ENCODE measurements at places on chromosomes 1 and 21. TPM values are rescaled to one million over a fixed set of nuclear protein-coding genes. Genes with fewer than 3 reads are reported as not detected.

DNA sequence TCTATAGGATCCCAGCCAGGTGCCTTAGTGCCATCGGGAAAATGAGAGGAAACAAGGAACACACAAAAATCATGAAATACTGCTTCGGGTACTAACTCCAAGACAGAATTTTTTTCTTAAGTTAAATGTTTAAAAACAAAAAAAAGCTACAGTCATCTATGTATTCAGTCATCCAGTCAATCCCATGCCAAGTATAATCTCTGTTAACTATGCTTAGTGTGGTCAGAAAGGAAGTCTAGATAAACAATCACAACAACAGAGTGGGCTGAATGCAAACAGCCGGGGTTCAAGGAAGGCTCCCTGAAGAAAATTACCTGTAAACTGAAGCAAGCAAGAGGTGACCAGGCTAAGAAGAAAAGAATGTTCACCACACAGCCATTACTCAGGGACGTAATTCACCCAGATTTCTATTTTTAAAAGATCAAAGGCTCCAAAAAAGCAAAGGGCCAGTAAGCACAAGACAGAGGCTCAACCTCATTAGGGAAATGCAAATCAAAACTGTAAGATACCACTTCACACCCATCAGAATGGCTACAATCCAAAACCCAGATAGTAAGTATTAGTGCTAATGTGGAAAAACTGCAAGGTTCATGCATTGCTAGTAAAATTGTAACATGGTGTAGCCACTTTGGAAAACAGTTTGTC, 53.0 kb downstream of the RERE start:
- no peak for DNase-seq

GRCh38 chr1:3027611-3028371, 6.5 kb downstream of the ACTRT2 start:
- no peak for DNase-seq

DNA sequence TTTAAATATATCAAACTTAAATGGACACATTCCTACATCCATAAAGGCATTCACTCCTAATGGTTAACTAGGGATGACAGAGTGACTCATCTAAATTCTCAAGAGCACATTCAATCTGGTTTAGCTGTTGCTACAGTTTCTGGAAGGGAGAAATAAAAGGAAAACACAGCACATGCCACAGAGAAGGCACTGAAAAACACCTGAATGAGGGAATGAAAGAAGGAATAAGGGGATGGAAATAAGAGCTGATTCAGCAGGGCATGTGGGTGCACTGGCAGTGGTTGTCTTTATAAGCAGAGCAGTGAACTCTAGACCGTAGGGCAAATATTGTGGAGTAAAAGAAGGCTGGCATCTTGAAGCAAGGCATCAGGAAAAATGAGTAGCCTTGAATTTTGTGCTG, 79.3 kb downstream of the LHX4 start:
- no peak for DNase-seq

Gene APP
- 671 TPM for polyA plus RNA-seq

Gene ETNK2
- 10.6 TPM for polyA plus RNA-seq

DNA sequence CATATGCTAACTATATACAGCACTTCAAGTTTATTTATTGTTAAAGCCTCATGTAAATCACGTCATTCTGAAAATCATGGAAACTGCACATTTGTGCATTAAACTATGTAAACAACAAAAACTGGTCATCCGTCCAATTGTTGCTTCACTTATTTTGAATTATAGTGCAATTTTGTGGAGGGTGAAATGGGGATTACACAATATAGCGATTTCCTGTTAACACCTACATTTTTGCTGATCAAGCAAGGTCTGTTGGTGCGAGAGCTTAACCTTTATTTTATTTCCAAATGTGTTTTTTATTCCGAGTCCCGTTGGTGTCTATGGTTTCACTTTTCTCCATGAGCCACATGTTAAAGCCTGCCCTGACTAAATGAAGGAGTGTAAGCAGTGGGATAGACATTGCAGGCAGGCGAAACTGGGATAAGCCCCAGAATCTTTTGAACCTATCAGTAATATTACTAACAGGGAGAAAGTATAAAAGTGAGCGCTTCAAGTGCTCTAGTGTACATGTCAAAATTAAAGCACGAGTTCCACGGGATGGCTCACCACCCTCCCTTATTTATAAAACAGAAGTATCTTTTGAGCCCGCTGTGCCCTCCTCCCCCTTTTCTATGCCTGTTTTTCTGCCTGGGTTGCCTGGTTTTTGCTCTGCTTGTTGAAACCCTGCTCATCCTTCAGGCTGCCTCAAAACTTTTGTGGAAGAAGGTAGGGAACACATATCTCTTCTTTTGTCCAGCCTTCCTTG, 120.7 kb downstream of the NFIA start:
- DNase-seq: no peak

- DNase-seq: no peak
Measured at GRCh38 chr1:236575523-236575922, 28.8 kb downstream of the HEATR1 start.

DNA sequence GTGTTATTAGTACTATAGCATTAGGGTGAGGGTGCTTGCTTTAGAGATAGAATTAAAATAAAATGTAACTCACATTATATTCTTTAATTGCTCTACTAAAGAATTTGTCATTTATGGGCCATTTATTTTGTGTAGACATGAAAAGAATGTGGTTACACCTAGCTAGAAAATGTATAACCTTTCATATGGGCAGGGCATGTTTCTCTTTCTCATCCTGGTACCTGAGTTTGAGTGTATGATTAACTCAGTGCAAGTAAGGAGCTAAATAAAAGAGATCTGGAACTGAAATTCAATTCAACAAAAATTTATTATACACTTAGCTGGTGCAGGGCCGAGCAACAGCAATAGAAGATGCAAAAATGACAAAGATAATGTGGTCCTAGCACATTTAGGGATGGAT, 47.4 kb downstream of the MAP3K7CL start:
- no peak for DNase-seq

- DNase-seq: no peak
Measured at GRCh38 chr1:78536427-78536826, 45.7 kb downstream of the PTGFR start.

DNA sequence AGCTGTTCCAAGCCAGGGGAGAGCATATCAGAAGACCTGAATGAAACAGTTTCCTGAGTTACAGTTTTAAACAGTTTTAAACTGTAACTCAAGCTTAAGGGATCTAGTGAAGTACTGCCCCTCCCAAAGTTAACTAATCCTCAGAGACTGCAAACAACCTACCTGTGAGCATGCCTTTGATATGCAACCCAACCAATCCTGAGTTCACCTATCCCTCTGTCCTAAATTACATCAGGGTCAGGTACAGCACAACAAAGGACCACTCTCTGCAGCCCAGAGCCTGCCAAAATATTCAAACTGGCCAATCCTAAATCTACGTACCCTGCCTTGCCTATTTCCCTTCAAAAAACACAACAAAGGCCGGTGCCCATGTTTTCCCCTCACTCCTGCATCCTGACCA, 32.8 kb upstream of the RAVER2 start:
- no peak for DNase-seq

DNA sequence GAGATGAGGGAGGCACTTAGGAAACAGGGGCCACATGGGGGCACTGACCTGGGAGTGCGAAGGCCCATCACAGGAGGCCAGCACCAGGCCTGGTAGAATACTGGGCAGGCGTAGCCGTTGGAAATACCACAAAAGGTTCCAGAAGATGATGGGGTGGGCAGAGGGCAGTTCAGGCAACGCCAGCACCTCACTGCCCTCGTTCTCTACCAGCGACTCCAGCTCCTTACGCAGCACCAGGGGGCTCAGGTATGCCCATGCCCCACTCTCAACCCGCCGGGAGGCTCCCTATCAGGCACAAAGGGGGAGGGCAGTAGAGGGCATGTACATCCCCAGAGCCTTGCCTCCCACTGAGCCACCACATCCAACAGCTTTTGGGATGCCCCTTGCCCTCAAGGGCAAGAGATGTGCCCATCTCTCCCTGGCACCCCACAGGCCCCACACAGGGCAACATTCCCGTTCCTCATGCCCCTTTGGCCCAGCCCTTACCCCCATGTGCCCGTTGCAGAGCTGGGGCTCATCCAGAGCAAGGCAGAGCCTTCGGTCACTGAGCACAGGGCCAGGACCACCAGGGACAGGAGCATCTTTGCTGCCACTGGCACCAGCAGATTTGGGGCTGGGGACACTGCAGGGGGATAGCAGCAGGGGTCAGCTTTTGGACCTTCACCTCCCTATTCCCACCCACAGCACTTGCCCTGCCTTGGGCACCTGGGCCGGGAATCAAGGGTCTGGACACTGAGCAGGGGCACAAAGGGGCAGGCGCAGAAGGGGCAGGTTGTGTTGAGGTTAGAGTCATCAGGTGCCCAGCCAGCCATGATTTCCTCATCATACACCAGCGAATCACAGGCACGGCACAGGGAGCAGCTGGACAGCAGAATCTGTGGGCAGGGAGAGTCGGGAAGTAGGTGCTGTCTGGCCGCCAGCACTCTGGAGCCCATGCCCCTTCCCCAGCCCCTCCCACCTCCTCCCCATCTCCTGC, 9.7 kb upstream of the GATAD2B start:
- no peak for DNase-seq

Gene ATP1A4
- polyA plus RNA-seq: 0.17 TPM

Gene OR11L1
- polyA plus RNA-seq: not detected

GRCh38 chr1:41365772-41366454, 4.7 kb downstream of the FOXO6 start:
- DNase-seq: no peak

Gene TTC34
- polyA plus RNA-seq: 0.58 TPM

DNA sequence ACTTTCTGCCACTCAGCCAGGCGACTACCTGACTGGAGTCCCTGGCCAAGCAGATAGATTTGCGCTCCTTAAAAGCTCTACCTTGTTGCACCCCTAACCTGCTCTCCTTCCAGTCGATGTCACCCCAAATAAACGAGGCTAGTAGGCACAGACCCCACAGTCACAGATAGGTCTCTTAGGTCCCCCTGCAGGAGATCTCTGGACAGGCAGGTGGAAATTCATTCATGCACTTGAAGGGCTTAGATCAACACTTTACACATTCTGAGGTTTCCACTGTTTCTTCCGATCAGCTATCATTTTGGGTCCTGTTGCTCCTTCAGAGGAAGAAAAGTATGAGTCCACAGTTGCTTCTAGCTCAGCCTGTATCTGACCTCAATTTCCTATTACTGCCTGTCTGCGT, 272.6 kb upstream of the FMN2 start:
- no peak for DNase-seq

- DNase-seq: no peak
Measured at GRCh38 chr1:89356658-89357400, 7.0 kb upstream of the GBP6 start.

DNA sequence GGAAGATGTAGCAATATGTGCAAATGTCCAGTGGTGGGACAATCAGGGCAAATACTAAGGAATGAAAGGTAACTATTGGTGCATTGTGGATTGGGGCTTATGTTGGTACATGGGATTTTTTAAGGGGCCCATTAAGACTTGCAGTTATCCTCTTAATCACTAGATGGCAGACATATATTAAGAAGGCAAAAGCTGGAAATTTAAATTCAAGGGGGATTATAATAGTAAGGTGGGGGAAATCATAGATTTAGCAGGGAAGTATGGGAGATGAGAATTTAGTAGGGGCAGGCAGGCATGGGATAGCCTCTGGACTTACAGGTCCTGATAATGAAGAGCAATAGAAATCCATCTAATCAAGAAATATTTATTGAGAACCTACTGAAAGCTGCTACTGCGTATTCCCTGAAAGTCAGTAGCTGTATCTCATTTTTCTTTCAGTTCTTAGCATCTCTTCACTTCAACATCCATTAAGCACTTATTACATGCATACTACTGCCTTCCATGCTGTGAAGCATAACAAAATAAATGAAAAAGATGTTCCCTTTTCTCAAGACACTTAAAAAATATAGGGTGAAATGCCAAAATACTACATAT, 251.8 kb downstream of the CRB1 start:
- no peak for DNase-seq

Gene MT1HL1
- polyA plus RNA-seq: not detected

DNA sequence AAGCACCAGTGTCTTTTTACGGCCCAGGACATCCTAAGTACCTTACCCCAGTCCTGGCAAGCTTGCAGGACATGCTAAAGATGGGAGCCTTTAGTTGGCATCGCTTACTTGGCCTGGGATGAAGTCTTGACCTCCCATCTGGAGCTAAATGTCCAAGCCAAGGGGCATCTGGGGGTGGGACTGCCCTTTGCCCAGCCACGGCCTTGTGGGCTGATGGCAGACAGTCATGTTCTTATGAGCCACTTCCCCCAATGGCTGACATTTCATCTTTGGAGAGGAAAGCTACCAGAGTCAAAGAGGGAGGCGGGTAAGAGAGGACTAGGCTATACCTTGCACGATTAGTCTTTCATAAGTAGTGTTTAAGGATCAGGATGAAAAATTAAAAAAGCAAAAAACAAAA, 32.2 kb downstream of the OPTC start:
- DNase-seq: no peak

DNA sequence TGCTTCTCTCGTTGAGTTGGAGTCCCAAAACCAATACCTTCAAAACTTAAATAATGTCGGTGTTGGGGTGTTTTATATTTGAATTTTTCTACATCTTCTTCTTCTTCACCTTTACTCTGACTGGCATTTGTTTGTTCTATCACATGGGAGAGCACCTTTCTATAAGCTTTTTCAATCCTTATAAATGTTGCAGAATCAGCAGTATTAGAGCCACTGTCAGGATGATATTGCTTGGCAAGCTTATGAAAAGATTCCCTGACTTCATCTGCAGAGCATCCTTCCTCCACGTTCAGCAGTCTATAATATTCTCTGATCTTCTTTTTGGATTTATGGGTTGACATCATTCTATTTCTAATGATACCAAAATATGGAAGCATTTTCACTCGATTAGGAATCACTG, 2.6 kb downstream of the DNAJC28 start:
- DNase-seq: no peak
